ENCODE measurements at places on chromosomes 1 and 21.

GRCh38 chr21:17427831-17428483 lies 84.9 kb upstream of the CXADR start:
- no peak for DNase-seq

GRCh38 chr21:16537501-16537900 lies 807.7 kb downstream of the USP25 start:
- DNase-seq, result peak; percentile 43

DNA sequence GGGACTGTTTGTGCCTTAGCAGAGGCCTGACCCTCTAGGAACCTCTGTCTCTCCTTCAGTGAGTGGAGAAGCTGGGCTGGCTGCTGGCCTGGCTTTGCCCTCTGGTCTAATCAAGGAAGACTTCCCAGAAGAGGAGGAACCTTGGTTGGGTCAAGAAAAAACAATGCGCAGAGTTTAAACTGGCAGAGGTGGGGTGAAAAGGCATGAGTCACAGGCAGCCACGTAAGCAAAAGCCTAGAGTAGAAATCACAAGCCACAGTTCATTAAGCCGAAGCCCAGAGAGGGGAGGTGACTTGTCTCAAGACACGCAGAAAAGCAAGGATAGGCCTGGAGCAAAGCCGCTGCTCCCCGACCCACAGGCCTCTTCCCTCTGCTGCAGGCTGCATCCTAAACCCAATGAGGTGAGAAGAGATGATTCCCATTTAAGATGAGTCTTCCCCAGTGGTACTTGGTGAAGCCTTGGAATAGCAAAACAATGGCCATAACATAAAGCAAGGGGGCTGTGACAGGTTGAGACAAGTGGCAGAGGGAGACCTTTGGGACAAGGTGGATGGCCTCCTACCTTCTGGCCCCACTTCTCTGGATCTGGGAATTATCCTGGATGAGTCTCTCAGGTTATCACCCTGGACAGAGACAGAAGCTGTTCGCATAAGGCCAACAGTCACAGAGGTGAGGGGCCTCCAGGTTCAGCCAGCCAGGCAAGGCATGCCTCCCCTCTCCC lies 7.7 kb downstream of the PDZK1IP1 start:
- peak; percentile 71 for DNase-seq

GRCh38 chr1:41672641-41673361 lies 188.3 kb upstream of the EDN2 start:
- DNase-seq, result peak; percentile 97

GRCh38 chr1:152515434-152515783 lies 1.1 kb downstream of the CRCT1 start:
- DNase-seq, result peak; percentile 19

DNA sequence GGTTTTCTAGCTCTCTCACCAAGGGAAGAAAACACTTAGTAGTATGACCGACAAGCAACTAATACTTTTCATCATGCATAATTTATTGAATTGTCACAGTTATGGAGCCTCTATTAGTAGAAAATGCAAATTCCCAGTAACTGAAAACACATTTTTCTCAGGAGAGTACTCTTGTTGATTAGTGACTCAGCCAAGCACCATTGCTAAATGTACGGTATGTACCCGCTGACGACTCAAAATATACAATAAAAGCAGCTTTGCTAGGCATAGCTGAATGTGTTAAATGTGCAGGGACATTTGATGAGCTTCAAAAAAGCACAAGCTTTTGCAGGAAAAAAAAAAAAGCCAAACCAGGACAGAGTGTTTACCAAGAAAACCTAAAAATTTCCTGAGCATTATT lies 63.9 kb downstream of the WDR64 start:
- DNase-seq, result peak; percentile 96

GRCh38 chr1:1420654-1421141 lies 378 bp downstream of the ANKRD65 start:
- no peak for DNase-seq

DNA sequence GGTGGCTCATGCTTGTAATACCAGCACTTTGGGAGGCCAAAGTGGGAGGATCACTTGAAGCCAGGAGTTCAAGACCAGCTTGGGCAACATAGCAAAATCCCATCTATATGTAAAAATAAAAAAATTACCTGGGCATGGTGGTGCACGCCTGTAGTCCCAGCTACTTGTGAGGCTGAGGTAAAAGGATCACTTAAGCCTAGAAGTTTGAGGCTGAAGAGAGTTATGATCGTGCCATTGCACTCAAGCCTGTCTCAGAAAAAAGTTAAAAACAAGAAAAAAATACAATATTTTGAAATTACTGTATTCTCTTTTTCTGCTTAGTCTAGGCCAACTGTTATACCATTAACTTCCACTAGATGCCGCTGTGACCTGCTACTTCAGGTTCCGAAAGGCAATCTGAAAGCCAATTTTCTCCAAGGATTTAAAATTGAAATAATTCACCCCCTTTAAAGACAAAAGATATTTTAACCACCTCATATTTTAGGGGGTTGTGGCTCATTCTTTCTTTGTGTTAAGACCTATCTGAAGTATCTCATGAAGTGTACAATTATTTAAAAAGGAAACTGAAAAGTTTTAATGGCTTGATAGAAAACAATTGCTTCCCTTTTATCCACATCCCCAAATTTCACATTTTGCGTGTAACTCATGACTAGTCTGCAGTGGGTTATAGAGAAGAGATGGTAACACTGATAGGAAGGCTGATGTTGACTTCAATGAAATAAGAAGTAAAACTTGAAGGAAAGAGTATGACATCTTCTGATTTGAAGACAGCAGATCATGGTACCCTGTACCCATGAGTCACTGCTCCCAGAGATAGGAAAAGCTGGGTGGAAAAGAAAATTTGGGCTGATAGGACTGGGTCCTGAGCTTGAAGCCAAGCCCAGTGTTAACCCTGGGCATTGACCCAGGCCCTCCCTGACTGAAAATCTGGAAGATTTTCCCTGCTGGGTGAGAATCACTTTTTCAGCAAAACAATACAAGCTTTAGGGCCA lies 24.4 kb upstream of the CLDN14 start:
- peak; percentile 65 for DNase-seq

- peak; percentile 7 for DNase-seq
Measured at GRCh38 chr1:230633469-230633868, 8.8 kb upstream of the COG2 start.

GRCh38 chr21:35303085-35303484 lies 254.0 kb upstream of the RUNX1 start:
- DNase-seq, result peak; percentile 96

DNA sequence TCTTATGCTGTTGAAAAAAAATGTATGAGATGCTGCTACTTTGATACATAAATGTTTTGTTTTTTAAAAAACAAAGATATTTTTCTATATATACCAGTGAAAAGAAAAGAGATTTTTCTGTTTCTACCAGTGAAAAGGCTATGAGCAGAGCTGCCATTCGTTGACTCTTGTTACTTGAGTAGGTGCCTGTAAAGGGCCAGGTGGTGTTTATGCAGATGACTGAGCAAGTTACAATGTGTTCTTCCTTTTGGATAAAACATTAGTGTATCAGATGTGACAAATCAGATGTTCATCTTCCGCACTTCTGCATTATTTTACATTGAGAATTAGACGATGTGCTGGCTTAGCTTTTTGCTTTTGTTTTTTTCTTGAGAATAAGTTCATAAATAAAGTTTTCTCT lies 45.4 kb downstream of the BARHL2 start:
- no peak for DNase-seq

- peak; percentile 2 for DNase-seq
Measured at GRCh38 chr21:14926186-14926585, 138.6 kb downstream of the NRIP1 start.

DNA sequence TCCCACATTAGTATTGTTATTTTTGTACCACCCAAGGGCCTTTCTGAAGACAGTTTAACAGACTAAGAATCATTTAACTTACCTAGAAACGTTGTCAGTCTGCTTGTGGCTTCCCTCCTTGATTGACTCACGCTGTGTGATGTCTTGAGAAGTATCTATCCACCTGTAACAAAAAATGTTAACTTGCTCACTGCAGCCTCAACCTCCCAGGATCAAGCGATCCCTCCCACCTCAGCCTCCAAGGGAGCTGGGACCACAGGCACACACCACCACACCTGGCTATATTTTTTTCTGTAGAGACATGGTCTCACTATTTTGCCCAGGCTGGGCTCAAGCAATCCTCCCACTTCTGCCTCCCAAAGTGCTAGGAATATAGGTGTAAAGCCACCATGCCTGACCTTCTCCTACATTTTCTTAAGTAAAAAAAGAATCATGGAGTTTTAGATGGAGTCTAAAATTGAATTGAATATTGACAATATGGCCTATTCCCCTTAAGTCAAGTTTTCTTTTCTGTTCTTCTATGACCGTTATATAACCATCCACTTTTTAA lies 15.6 kb downstream of the SFPQ start:
- no peak for DNase-seq

DNA sequence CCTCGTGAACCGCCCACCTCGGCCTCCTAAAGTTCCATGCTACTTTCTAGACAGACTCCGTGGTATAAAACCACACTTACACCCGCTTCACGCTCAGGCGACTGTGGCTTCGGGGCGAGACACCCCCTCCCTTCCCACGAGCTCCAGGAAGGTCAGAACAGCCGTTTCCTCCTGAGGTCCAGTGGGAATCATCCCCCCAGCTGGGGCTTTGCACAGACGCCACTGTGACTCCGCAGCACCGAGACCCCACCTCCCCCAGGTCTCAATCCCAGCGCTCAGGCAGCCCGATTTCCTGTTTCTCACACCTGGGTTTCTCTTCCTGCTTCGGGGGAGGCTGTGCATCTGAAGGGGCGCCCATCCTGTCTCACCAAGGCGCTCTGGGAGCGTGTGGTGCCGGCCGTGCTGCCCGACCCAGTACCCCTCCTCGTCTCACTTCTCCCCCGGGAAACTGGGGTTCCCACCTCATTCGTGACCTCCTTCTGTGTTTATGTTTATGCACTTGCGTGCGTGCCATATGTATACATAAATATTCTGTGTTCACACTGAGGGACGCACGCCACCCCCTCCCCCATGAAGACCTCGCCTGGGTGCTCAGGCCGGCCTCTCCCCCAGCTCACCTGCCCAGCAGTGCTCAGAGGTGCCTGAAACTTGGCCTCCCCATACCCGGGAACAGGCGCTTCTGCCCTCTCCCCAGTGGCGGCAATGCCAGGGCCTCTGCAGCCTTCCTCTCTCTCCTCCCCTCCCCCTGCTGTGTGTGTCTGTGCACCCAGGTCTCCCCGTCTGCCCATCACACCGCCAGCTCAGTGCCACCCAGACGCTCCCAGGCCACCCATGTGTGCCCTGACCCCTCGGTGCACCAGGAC lies 14.6 kb downstream of the SLC35E2B start:
- DNase-seq, result no peak

GRCh38 chr1:73899311-73899710 lies 298.7 kb downstream of the LRRIQ3 start:
- DNase-seq, result no peak

DNA sequence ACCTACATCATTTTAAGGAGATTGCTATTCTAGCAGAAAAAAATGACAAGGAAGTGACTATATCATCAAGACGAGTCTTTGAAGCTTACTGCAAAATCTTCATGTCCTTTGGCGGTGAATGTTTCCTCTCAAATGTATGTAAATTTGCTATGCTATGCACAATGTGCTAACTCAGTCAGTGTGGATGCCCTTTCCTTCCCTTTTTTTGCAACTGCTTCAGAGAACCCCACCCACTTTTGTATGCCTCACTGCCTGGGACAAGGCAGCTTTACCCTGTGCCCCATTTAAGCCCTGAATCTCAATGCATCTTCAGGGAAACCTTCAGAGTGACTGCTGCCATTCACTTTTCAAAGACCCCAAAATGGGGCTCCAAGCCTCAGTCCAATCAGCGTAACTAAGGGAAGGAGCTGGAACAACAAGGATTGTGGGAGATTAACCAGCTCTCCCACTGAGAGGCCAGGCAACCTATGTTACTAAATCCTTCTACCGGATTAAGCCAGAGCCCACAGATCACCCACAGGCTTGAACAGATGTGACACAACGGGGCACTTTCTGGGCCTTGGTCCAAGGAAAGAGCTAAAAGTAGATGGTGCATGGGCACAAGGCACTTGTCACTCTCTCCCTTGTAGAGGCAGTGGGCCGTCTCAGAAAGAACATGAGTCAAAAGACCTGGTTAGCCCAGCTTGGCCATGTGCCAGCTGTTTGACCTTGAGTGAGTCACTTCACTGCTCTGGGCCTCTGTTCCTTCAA lies 154.4 kb downstream of the PLPP3 start:
- DNase-seq, result peak; percentile 81

GRCh38 chr21:45379901-45380330 lies 25.0 kb upstream of the COL18A1 start:
- DNase-seq, result no peak

DNA sequence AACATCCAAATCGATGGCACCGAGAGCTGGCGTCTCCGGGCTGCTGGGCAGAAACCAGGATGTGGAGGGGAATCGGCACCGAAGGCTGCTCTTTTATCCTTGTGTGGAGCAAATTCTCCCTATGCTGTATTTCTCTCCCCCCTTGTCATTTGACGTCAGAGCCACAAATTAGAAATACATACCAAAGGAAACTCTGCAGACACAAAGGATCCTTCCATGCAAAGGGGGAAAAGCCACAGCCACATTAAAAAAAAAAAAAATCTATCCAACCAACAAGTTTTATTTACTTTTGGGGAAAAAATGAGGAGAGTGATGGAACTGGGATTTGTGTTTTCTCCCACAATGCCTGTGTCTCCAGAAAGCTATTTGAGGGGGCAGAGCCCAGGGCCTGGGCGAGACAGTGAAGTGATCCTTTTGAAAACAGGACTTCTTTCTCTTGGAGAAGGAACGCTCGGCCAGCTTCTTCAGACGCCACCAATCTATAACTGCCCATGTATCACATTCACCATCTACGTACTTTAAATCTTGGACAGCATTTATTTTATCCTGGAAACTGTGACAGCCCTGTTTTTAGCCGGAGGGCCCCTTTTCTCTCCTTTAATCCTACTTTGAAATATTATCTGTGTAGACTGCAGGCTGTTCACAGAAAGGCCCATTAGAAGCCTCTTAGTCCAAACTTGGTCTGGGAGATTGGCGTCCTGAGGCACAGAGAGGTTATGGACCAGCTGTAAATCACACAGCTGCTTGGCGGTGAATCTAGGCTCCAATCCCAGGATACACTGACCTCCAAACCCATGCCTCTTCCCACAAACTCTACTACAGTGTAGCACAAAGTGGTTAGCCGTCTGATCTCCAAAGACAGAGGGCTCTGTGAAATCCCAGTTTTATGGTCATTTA lies 4.5 kb downstream of the KANK4 start:
- DNase-seq, result no peak

DNA sequence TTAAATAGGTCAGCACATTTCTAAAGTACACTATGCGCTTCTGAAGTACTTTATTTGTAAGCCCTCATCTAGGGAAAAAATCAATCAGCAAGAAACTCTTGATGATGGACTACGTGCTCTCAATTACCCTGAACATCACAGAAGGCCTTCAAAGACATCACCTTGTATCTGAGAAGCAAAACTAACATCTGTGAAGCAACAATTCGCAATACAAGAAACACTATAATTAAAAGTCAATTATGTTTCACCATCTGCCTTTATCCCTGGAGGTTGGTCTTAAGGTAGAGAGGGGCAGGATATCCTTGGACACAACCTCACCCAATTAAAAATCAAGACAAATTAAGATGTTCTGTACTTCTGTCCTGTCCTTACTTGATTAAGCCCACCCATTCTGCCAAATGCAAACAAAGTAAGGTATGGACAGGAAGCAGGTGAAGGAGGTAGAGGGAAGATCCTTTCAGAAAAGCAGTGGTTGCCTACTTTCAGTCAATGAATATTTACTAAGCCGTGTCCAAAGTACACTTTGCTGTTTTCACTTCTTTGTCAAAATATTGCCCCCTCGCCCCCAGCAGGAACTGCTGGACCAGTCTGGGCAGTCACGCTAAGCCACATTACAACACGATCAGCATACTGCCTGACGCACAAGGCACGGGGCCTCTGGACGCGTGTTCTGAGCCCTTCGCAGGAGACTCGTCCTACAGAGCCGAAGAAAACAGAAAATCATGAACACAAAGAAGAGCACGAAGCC lies 887 bp downstream of the SLC19A2 start:
- DNase-seq, result peak; percentile 79

- DNase-seq, result peak; percentile 72
Measured at GRCh38 chr1:207579436-207579799, 65.5 kb upstream of the CR1L start.
